Activated CD4-positive, alpha-beta T cell treated with anti-CD3 and anti-CD28 coated beads, Interleukin-2, amount 50 U/mL, for 16 hours (primary cell): ENCODE measurements at places on chromosomes 2 and 18.

- no peak for DNase-seq
Measured at GRCh38 chr2:84654414-84654813, 138.1 kb downstream of the DNAH6 start.

DNA sequence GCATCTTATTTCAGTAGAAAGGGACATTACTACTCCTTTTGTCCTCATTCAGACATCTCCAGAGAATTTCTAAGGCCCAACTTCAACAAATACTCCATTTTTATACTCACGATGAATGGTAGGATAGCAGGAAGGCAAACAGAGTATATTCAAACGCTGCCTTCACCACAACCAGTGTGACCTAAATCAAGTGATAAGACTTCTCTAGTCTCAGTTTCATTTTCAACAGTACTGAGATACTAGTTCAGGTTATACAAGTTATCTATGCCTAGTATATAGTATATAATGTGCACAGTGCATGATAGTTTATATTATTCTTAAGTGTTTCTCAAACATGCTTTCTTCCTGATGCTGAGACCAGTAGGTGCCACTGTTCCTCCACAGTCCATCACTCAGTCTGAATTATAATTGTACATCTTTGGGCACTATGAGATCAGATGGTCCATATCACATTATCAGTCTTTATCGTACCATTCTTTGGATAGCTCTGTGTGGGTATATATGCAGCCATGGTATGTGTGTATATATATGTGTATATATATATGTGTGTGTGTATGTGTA lies 66.3 kb upstream of the RPE start:
- DNase-seq, result no peak

- no peak for DNase-seq
Measured at GRCh38 chr2:212414767-212415211, 123.8 kb downstream of the ERBB4 start.

DNA sequence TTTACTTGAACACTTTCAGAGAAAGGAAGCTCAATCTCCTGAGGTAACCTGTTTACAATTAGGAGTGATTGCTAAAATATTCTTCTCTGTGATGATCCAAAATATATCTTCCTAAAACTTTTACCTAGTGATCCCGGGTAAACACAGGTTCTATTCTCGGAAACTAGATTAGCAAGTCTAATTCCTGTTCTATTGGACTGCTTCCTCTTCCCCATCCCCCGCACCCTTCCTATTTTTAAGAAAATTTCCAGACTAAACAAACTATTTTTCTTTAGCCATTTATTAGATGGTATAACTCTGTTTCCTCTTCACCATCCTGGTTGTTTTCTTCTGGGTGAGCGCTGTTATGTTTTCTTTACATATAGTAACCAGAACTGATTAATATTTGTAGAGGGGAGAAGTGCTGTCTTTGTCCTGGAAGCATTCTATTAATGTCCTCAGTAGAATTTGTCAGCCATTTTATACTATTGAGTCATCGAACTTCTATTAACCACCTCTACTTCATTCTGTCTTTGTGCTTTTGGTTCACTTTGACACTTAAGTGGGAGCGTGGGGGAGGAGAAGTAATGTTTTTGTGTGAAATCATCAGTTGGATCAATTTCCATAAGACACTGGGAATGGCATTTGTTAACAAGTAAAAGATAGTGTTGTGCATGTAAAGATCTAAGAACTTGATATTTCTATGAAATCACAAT lies 31.8 kb downstream of the CREB1 start:
- DNase-seq, result no peak

DNA sequence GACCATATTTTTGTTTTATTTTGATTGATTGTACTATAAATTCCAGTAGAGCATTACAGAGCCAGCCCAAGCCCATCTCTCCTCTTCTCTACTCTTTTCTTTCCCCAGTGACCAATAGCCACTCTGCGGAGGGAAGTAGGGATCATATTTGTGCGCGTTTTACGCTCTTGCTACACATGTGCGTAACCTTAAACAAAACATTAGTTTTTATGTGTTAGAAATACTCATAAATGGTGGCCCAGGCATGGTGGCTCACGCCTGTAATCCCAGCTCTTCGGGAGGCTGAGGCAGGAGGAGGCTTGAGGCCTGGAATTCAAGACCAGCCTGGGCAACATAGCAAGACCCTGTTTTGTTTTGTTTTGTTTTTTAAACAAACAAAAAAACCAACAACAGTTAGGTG lies 31.3 kb downstream of the HPCAL1 start:
- DNase-seq, result no peak

DNA sequence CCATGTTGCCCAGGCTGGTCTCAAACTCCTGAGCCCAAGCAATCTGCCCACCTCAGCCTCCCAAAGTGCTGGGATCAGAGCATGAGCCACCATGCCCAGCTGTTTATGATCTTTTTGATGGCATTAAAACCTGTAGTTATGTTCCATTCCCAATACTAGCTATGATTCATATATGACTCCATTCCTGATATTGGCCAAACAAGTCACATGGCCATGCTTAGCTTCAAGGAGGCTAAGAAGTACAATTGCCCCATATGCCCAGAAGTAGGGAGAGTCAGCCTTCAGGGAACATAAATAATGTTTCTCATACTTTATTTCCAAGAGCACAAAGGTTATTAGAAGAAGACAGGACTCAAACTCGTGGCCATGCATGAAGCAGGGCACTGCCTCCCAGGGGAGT lies 132.4 kb upstream of the RAB6C start:
- no peak for DNase-seq

DNA sequence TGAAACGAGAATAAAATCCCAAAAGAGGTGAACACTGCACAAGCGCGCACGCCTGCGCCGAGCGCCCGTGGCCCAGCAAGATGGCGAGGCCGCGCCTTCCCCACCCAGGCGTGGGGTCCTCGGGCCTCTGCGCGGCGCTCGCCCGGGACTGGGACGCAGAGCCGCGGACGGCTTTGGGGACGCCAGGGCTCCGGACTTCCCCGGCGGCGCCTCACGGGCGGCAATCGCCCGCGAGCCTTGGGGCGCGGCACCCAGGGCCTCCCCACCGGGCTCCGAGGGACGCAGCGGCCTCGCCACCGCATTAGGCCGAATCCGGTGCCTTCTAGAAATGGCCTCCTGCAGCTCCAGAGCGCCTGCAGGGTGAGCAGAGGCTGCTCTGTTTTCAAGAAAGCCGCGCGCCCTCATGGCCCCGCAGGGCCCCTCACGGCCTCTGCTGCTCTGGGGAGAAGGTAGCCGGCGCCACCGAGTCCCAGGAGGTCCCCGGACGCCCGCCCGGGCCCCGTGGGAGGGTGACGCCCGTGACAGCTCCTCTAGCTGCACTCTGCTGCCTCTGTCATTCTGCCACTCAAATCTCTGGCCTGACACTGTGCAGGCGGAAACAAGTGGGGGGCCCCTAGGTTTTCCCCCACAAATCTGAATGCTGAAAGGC lies 35.9 kb upstream of the POMC start:
- no peak for DNase-seq

DNA sequence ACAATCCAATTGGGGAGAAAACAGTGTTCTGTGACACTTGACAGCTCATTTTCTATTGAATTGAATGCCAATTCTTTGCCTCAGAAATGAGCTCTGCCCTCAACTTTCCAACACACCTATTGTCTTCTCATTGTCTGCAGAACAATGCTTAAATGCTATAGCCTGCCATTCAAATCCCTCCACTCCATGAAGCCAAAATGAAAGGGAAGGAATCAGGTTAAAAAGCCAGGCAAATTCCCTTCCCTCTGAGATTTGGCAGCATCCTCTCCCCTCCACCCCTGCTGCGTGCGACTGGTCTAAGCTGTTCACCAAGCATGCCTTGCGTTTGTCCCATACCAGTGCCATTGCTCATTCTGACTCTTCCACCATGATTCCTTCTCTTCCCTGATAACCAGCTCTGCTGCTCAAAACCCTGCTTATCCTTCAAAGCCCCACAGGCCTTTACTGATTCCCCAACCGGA lies 32.4 kb upstream of the TMEM131 start:
- DNase-seq, result no peak

DNA sequence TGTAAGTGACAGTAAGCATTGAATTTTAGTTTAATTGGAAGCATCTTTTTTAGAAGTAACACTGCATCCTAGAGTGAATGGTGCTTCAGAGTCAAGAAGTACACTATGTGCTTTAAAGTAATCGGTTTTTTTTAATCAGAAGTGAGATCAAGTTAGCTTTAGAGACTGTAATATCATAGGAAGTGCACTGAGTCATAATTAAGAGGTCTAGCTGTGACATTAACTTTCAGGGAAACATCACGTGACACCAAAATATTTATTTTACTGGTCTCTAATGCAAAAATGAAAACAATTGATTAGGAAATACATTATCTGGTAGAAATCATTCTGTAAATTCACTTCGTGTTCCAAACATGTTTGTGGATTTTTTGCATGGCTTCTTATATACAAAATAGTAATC lies 55.3 kb upstream of the KYNU start:
- DNase-seq, result no peak

DNA sequence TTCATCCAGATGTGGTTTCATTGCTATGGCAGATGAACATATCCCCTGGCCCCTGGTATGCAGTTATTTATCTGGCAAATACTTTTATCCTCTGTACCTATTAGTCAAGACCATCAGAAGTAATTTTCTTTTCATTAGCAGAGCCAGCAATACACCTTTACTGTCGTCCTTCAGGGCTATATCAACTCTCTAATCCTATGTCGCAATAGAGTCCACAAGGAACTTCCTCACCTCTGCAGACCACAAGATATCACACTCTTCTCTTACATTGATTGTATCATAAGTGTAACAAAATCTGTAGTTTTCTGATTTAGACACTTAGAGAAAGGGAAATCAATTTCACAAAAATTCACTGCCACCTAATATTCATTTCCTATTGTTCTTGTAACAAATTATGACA lies 252.9 kb upstream of the DCC start:
- DNase-seq, result no peak

GRCh38 chr2:241567776-241568175 lies 9.2 kb downstream of the BOK start:
- DNase-seq, result no peak

DNA sequence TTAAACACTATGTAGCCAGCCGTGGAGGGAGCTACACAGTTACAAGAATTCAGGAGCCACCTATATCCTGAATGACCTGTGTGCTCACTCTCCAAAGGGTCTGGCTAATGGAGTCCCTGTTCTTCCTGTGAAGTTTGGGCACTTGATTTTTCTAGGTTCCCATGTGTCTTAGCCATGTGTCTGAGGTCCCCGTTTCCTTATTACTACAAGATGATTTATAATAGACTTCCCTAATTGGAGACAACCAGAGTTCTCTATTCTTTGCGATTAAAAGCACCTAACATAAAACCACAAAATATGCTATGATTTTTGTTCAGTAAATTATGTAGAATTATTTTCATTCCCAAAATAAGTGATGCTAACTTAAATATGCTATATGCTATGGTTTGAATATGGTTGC lies 83.4 kb downstream of the PDK1 start:
- no peak for DNase-seq

- peak; percentile 61 for DNase-seq
Measured at GRCh38 chr2:44237221-44237620, 38.1 kb upstream of the SLC3A1 start.

DNA sequence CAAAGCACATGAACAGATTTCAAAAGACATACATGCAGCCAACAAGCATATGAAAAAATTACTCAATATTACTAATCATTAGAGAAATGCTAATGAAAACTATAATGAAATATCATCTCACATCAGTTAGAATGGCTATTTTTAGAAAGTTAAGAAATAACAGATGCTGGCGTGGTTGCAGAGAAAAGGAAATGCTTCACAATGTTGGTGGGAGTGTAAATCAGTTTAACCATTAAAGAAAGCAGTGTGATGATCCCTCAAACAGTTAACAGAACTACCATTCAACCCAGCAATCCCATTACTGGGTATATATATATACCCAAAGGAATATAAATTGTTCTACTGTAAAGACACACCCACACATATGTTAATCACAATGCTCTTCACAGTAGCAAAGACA lies 117.7 kb upstream of the SETBP1 start:
- DNase-seq, result no peak

DNA sequence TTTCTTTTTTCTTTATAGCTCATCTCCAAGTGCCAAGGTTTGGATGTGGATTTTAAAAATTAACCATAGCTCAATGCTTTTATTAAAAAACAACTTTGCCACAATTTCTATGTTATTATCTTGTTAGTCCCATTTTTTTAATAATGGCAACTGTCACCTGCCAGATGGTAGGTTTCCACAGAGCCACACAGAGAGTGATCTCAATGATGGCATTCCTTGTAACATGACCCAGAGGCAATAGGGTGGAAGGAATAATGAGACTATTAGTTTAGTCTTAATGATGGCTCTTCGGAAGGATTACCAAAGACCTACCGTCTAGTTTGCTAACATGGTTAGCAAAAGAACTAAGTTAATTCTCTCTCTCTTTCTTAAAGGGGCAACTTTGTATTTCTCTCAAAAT lies 64.0 kb downstream of the REL start:
- DNase-seq, result no peak

DNA sequence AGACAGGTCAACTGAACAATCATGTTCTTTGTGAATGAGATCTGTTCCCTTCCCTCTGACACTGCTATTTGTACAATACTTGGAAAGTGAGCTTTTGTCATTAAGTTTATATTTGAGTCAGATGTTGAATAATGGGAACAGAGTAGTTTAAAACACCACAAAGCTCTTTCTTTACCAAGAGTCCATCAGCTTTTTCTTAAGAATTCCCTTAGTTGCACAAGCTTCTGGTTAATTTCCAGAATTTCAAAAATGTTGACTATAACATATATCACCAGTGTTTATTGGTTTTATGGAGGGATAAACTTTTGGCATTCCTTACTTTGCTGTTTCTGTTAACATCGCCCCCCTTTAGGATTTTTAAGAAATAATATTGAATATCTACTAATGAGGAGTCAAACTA lies 403.7 kb downstream of the CCDC85A start:
- no peak for DNase-seq

GRCh38 chr2:27566628-27567027 lies 16.2 kb upstream of the ZNF512 start:
- DNase-seq, result no peak
